ENCODE measurements at places on chromosomes 12 and 14. TPM values are rescaled to one million over a fixed set of nuclear protein-coding genes. Genes with fewer than 3 reads are reported as not detected.
A peak's percentile ranks its signal among the peaks of the same experiment; 100 is the strongest.

Gene MAP4K5
- 12.3 TPM for polyA plus RNA-seq

DNA sequence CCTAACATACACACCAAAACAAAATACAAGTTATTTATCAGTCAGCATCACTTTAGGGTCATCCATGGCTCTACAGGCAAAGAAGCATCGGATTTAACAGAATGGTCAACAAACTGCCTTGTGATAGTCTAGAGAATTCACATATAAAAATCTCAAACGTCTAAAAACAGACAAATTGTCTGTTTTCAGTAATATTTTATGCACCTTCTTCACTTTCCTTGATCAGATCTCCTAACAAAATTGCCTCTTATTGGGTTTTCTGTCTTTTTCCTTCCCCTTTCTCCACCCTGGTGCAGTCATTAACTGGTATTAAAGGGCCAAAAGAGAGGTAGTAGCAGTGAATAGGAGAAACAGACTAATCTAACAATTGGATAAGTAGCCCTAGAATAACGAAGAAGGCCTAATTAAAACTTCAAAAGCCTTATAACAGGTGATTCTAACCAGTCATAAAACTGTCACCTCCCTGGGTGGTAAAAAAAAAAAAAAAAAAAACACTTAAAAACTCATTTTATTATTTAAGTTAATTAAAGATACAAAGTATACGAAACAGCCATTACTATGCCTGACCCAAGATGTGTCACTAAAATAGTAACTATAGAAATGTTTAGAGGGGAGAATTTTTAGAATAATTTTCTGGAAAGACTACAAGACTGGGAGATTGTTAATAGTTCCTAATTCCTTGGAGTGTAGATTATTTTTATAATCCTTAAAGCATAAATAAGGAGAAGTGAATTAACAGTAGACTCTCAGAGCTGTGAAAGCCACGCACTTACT is 1.5 kb downstream of the KIF21A start:
- no peak for DNase-seq

DNA sequence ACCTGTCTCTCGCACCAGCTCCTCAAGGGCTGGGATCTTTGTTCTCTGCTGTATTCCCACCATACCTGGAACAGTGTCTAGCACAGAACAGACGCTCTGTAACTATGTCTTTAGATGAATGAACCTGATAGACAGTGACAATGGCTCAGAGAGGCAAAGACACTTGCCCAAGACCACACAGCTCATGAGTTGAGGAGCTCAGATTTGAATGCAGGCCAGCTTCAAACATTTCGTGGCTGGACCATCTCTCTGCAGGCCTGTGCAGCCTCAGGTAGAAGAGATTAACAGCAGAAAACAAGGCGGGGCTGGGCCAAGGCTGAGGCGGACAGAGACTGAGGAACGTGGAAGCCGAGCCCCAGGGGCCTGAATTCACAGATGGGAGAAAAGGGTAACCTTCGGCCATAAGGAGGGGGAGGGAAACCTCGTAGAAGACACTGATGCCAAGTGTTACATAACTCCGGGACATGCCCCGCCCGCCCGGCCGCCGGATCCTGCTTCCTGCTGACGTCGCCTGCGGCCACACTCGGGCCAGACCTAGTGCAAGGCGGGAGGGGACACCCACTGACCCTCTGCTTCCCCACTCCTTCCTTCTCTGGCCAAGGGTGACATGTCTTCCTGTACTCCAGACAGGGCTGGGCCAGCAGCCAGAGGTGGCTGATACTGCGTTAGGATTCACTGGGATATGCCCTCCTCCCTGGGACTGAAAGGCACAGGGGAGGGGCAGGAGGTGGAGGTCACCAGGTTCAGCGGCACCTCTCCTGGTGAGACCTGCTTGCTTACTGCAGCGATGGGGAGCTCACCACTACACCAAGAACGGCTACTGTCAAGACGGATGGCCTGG is 86.8 kb downstream of the RFLNA start:
- peak; percentile 92 for DNase-seq

Gene GUCY2C
- polyA plus RNA-seq = 0.31 TPM

GRCh38 chr12:3300833-3301401 is 190.1 kb upstream of the PRMT8 start:
- DNase-seq = no peak

DNA sequence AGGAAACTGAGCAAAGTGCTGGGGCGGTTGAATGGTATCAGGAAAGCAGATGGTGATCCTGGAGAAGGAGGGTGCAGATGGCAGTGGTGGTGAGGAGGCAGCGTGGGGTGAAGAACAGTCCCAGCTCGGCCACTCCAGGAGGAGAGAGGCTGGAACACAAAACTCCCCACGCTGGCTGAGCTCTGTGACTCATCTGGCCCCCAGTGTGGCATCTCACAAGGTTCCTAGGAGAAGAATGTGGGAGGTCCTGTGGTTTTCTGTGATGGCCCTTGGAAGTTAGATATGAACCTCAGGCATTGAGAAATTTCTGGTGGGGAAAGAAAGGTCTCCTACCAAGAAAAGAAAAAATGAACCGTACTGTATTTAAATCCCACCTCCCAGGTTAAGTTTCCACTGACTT is 8.0 kb upstream of the NRXN3 start:
- DNase-seq = no peak

DNA sequence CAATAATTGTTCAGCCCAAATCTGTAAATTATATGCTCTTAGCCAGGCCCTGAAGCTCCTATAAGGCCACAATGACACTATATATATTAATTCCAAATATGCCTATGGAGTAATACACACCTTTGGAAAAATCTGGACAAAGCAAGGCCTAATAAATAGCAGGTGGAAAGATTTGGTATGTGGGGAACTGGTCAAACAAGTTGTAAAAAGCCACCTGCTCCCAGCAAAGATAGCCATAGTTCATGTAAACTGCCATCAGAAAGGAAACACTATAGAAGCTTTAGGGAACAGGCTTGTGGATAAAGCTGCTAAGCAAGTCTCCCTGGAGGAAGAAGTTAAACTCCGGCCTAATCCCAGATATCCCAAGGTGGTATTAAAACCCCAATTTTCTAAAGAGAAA is 29.7 kb downstream of the PRMT8 start:
- no peak for DNase-seq

- DNase-seq = no peak
Observed at GRCh38 chr12:55036326-55037115, 16.7 kb downstream of the NEUROD4 start.

- DNase-seq = no peak
Observed at GRCh38 chr12:84712747-84713146, 199.9 kb downstream of the SLC6A15 start.

DNA sequence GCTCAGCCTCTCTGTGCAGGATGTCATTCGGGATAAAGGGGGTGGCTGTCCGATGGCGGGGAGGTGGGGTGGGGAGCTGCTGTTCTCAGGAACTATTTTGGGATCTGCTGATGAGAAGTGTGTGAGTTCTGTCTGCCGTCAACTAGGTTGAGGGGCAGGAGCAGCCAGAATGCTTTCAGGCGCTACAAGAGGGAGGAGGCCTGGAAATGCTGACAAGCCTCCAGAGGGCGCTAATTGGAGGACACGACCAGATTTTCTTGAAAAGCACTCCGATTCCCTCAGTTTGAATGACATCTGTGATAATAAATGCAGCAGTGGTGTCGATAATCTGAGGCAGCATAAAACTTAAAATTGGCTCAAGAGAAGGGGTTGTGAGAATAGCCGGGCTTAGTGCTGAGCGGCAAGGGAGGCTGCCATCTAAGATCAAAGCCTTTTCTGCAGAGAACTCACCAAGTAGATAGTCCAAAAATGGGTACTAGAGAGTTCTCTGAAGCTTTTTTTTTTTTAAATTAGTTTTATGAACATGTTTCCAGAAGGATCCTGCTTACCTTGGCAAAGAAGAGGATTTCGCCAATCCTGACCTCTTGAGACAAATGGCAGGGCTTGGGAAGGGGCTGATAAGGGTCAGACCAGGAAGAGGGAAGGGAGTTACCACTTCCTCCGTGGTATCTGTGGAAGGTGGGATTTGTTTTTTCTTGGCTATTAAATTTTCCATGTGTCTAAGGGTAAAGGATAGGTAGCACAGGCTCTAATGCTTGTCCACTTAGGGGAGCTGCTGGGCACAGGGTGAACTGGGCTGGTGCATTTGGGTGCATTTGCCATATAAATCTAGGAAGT is 94.4 kb downstream of the CRACR2A start:
- DNase-seq = peak; percentile 51

- no peak for DNase-seq
Observed at GRCh38 chr12:104909761-104910160, 48.3 kb downstream of the SLC41A2 start.

Gene RNFT2
- 0.44 TPM for polyA plus RNA-seq

Gene NUAK1
- 2.6 TPM for polyA plus RNA-seq

Gene MDGA2
- not detected for polyA plus RNA-seq

DNA sequence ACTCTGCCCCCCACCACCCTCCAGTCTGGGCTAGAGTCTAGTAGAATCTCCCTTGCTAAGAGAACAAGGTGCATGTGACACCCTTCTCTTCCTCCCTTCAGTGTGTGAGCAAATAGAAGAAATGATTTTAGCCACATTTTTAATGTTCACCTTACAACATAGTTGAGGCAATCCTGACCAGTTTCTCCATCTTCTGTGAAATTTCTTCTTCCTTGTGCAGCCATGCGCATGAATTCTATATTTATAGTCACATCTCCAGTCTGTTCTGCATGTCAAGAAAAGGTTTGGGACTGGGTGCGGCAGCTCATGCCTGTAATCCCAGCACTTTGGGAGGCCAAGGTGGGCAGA is 9.5 kb upstream of the LTA4H start:
- no peak for DNase-seq

Gene CLEC14A
- 1.8 TPM for polyA plus RNA-seq

- peak; percentile 26 for DNase-seq
Observed at GRCh38 chr14:63524537-63525155, 18.5 kb downstream of the PPP2R5E start.

DNA sequence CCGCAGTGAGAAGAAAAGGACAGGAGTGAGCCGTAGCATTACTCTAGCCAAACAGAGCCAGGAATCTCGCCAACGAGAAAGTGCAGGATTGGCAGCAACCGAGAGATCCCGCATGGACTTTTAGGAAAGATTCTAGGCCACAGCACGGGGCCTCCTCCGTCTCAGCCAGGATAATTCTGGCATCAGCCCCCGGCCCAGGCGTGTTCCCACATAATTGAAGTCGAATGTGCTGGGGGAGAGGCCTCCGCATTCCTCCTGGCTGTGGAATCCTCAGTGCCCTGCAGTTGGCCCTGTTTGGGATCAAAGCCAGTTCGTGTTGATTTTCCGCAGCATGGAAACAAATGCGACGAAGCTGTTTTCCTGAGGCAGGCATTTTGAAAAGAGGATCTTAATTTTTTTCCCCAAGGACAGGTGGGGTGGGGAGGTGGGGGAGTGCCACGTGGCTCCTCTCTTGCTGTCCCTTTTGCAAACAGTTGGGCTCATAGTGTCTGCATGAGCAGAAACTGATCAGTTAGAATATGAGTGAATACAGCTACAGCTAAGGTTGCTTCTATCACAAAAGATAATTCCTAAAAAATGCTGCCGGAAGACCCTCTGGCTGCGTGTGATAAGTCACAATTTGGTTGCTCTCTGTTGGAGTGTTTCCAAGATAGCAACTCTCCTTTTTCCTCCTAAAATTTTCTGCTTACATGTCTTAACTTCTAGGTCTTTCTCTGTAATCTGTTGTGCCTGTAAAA is 37.3 kb upstream of the ATXN2 start:
- DNase-seq = peak; percentile 28

Gene C14orf132
- polyA plus RNA-seq = 4.6 TPM

GRCh38 chr12:123939716-123940626 is 32.7 kb downstream of the CCDC92 start:
- DNase-seq = no peak

Gene LRRC43
- not detected for polyA plus RNA-seq

Gene ATF7IP
- 4.9 TPM for polyA plus RNA-seq

GRCh38 chr14:104792101-104792884 is 3.3 kb downstream of the AKT1 start:
- DNase-seq = peak; percentile 90

Gene NTF3
- 0.87 TPM for polyA plus RNA-seq

Gene EGLN3
- polyA plus RNA-seq = 25.4 TPM

- DNase-seq = peak; percentile 75
Observed at GRCh38 chr14:91872011-91872501, 4.7 kb upstream of the TC2N start.

- peak; percentile 23 for DNase-seq
Observed at GRCh38 chr12:20436316-20436715, 68.0 kb downstream of the PDE3A start.

Gene PDE6H
- polyA plus RNA-seq = not detected

Gene KRT86
- not detected for polyA plus RNA-seq

Gene SMAGP
- 30.3 TPM for polyA plus RNA-seq

Gene MYF6
- 2.1 TPM for polyA plus RNA-seq

DNA sequence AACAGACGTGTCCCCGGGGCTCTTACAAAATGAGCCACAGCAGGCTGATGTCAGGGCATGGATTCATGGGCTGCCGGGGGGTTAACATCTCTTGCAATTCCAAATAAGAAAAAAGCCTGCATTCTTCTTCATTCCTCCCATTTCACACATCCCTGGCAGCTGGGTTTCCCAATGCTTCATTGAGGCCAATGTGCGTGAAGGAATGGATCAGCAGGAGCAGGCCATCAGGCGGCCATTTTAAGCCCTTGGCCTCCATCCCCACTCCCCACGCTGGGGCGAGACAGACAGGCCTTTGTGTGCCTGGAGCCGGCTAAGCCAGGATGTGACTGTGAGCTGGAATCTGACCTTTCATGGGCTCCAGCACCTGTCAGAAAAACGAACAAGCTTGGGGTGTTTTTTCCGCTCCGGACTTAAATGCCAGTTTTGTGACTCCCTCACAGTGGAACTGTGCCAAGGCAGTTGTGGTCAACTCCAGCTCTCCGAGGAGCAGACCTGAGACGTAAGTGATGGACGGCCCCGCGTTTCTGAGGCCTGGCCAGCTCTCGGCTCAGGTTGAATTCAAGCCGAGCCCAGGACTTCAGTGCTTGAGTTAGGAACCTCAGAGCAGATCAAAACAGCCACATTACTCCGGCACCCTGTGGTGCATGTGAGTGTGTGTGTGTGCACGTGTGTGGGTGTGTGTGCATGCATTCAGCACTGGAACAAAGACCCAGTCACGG is 133.1 kb downstream of the TMEM30B start:
- peak; percentile 72 for DNase-seq

GRCh38 chr12:81949416-81949815 is 190.3 kb upstream of the PPFIA2 start:
- DNase-seq = no peak

- DNase-seq = peak; percentile 88
Observed at GRCh38 chr12:124626971-124627411, 59.6 kb upstream of the NCOR2 start.

GRCh38 chr14:100539003-100539660 is 48.1 kb downstream of the BEGAIN start:
- no peak for DNase-seq

Gene DACT1
- 10.1 TPM for polyA plus RNA-seq

DNA sequence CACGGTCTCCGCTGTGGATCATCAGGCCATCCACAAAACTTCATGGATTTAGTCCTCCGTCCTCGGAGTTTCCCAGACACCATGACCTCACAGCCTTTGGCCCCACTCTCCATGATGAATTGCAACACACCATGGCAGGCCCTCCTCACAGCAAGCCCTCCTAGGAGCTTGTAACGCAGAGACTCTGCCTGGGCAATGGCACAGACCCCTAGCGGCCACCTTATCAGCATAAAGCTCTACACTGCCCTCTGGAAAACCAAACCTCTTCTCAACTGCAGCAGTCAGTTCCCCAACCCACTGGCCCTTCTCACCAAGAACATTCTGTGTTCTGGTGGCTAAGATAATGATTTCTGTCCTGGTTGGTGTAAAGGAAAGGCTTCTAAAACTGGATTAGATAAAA is 238.4 kb upstream of the USP15 start:
- no peak for DNase-seq
